ENCODE measurements at places on chromosomes 1 and 21. TPM values are rescaled to one million over a fixed set of nuclear protein-coding genes. Genes with fewer than 3 reads are reported as not detected.

DNASE2B gene
- total RNA-seq, result not detected

MPZ gene
- 11.1 TPM for total RNA-seq

ELAPOR1 gene
- 13.7 TPM for total RNA-seq

DNA sequence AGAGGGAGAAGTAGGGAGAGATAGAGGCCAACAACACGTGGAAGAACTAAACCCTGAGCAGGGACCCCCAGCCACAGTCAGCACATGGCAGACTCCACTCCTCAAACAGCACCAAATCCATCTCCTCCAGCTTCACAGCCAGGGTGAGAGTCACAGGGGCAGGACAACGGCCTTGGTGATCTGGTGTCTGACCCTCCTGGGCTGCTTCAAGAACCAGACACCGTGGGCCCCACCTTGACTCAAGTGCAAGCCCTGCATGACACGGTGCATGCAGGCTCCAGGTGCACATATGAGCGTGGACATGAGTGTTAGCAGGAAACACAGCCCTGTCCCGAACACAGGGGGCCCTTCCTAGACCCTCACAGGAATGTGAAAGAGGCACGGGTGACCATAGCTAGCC, 21.9 kb downstream of the S100A7 start:
- DNase-seq, result no peak

GRCh38 chr1:154837672-154838171, 32.4 kb downstream of the KCNN3 start:
- no peak for DNase-seq

DNA sequence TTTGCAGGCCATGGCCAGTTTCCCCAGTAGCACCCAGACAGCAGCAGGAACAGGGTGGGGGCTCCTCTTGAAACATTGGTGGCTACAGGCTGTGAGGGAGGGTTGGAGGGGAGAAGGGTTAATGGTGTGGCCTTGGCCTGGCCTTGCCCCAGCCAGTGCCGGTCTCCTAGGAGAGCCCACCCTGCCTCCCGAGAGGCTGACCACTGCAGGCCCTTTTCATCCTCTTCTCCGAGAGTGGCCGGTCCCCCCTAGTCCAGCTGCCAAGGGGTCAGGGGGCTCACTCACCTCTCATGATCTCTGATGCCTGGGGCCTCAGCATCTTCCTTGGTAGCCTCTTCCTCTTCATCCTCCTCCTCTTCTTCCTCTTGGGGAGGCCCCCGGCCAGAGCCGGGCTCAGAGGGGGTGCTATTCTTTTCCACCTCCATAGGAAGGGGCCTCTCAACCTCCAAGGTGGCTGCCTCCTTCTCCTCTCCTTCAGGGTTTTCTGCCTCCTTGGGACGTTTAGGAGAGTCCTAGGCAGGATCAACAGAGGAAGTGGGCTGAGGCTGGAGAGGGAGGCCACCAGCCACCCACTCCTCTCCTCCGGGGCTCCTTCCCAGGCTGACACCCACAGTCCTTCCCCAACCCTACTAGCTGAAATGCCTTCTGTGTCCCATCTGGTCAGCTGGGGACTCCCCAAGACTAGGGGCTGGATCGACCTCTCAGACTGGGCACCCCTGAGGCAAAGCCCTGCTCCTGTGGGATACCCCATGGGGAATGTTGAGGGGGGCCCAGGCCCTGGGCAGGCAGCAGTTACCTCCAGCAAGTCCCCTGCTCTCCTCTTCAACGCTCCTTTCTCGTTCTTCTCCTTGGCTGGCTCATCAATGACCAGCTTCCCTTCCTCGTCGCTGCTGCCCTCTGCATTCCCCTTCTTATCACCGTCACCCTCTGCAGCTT, 2.7 kb upstream of the MRPL24 start:
- no peak for DNase-seq

- DNase-seq, result no peak
Measured at GRCh38 chr1:226658546-226659125, 80.4 kb downstream of the ITPKB start.

All from CD4-positive, alpha-beta memory T cell (primary cell).